ENCODE measurements at places on chromosomes 11 and 22. TPM values are rescaled to one million over a fixed set of nuclear protein-coding genes. Genes with fewer than 3 reads are reported as not detected.

Gene TRIM49
- total RNA-seq = not detected

Gene NAALAD2
- total RNA-seq = 5.2 TPM

Gene ART5
- total RNA-seq = not detected

- DNase-seq = no peak
Observed at GRCh38 chr11:1152316-1153104, 5.2 kb upstream of the MUC5AC start.

DNA sequence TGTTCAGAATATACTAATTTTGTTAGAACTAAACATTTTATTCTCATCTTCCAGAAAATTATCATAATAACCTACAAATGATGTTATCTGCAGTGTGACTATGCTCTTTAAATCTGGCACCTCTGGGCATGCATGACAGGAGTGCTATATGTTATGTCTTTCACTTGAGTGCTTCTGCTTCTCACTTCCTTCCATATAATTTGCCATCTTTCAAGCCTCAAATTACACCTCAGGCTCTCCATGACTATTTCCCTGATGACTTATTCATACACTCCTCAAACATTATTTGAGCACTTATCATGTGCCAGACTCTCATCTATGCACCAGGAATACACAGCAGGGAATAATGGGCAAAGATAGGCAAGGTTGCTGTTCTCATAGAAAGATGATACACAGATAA, 219.3 kb upstream of the POU2AF2 start:
- DNase-seq = no peak

DNA sequence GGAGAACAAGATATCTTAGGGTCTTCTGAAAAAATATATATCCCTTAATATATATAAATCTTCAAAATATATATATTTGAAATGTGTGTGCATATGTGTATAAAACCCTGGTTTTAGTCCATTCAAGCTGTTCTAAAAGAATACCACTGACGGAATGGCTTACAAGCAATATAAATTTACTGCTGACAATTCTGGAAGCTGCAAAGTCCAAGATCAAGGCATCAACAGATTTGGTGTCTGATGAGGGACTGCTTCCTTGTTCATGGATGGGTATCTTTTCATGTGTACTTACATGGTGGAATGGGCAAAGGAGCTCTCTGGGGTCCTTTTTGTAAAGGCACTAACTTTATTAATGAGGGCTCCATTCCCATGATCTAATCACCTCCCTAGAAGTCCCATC, 6.8 kb downstream of the NXPE2 start:
- no peak for DNase-seq

GRCh38 chr11:131823772-131824171, 453.4 kb downstream of the NTM start:
- no peak for DNase-seq

- no peak for DNase-seq
Observed at GRCh38 chr22:37358917-37359316, 68.4 kb downstream of the ELFN2 start.

- no peak for DNase-seq
Observed at GRCh38 chr11:79400717-79401330, 40.0 kb downstream of the TENM4 start.

DNA sequence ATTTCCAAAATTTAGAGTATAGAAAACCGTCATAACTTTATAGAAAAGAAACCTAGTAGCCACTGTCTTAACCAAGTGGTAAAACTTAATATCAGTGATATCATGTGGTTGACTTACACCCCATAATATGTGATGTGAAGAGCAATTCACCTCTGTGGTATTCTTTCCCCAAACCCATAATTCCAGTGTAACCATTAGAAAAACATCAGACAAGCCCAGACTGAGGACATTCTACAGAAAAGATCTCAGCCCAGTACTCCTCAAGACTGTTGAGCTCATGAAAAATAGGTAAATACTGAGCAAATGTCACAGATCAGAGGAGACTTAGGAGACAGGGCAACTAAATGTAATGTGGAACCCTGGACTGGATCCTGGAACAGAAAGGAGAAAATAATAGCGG, 134.6 kb downstream of the PGR start:
- no peak for DNase-seq

GRCh38 chr11:47451990-47452389, 3.1 kb upstream of the RAPSN start:
- no peak for DNase-seq

- no peak for DNase-seq
Observed at GRCh38 chr22:38861170-38861876, 10.7 kb downstream of the CBX6 start.

DNA sequence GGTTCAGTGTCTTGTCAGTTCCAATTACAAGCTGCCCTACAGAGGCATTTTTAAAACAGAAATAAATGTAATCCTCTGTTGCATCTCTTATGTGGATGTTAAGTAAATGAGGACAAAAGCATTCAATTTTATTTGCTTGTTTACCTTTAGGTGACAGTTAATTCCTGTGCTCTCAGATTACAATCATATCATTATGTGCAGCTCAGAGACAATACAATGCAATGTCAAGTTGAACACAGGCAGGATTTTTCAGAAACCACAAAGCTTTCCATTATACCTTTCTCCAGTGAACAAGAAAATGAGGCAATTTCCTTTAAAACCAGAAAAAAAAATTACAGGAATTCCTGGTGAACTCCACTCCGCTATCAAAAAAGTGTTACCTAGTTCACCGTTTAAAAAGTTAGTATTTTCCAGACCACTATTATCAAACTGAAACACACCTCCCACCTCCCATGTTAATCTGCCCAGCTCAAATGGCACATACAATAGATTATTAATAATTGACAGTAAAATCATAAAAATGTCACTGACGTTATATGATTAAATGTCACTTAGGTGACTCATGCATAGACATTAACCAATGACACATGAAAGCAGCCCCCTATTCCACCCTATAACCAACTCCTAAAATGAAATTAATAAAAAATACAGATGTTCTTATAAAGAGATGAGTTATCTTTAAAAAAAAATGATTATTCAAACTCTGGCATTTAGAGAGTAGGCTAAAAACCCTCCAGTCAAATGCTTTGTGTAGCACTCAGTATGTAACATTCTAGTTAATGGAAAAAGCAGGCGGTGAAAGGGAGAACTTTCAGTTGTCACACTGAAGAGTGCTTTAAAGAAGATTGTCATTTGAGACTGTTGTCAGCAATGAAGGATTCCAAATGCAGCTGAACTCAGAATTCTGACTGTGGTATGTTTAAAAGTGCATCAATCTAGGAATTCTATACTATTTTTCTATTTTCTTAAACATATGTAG, 98.6 kb downstream of the MUC15 start:
- DNase-seq = no peak

DNA sequence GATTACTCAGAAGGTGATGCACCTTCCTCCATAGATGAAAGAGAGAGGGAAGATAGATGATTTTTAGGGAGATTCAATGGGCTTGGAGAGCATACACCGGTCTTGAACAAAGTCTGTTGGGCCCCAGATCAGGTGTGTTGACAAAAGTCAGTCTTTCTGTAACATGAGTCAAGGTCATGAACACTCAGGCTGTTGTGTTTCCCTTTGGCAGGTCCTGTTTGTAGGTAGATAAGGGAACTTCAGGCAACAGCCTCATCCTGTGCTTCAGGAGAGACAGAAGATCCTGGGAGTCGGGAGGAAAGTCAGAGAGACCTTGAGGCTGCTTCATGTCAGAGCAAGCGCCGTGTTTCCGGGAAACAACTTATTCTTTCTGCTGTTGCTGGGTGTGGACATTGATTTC, 703.1 kb downstream of the BRD1 start:
- no peak for DNase-seq

DNA sequence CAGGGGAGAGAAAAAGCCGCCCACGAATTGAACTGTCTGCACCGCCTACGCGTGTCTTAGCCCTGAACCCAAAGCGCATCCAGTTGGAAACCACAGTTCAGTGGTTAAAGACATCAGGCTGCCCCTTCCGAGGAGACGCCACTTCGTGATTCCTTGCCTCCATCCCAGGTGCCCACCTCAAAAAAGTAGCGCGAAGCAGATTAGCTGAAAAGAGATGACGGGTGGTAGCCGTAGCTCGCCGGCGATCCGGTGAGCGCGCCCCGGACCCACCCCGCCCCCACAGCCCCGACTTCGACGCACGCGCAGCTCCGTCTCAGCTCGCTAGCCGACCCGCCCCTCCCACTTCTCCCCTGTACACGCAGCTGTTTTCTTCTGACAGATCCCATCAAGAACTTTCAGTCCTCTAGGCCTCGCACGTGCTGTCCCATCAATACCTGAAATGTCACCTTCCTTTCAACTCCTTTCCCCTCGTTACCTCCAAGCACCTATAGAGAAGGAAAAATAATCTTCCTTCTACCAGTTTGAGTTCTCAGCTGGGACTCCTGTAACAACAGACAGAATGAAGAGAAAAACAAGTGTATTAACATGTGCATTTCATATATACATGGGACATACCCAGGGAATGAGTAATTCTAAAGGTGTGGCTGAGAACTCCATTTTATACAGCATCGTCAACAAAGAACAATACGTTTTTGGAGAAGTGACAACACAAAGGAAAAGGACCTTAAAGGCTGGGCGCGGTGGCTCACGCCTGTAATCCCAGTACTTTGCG, 49.5 kb downstream of the OR4D9 start:
- DNase-seq = no peak

Measured in omental fat pad (tissue), 4 donors.